Peyer's patch (tissue), 4 donors: ENCODE measurements at places on chromosomes 3 and 15. TPM values are rescaled to one million over a fixed set of nuclear protein-coding genes. Genes with fewer than 3 reads are reported as not detected.
A peak's percentile ranks its signal among the peaks of the same experiment; 100 is the strongest.

DNA sequence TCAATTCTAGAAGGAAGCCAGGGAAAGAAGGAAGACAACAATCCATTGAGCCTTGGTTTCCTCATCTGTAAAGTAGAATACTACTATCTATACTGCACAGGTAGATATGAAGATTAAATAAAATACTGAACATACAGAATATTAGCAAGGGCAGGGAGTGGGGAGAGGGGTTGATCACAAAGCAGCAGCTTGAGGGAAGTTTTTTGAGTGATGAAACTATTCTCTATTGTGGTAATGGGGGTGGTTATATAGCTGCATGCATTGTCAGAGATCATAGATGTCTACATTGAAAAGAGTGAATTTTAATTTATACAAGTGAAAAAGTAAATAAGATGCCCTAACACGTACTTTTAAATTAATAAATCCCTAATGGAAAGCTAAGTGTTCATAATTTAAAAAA, 242.6 kb upstream of the LRTM1 start:
- H3K36me3 ChIP-seq = no peaks in the 10 kb centered on the region
- H3K27ac ChIP-seq = no peak overlapping the region
- H3K4me3 ChIP-seq = no peak overlapping the region
- H3K4me1 ChIP-seq = no peaks in the 10 kb centered on the region

Gene C3orf80
- not detected for total RNA-seq

GRCh38 chr3:85821130-85821756, 862.5 kb downstream of the CADM2 start:
- no peaks in the 10 kb centered on the region for H3K27me3 ChIP-seq
- H3K4me3 ChIP-seq = no peak overlapping the region
- DNase-seq = no peak
- H3K4me1 ChIP-seq = no peaks in the 10 kb centered on the region

GRCh38 chr15:72133211-72133610, 15.0 kb downstream of the SENP8 start:
- no peak for DNase-seq
- H3K27me3 ChIP-seq = no peaks in the 10 kb centered on the region
- H3K4me1 ChIP-seq = no peaks in the 10 kb centered on the region
- H3K27ac ChIP-seq = no peak overlapping the region
- no peaks in the 10 kb centered on the region for H3K36me3 ChIP-seq

DNA sequence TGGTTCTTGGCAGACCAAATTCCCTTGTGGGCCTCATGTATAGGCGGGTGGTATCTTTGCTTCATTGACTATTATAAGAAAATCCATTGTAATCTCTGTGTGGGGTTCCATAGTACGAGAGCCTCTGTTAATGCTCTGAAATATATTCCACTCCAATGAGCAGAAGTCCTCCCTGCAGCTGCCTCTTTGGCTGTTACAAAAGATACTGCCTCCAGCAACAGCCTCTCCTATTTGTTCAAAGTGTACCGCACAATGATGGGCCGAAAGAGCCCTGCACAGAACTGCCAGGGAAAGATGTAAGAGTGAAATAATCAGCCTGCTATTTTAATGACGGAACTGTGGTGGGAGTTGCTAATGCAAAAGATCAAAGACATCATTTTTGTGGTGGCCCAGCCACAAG, 48.9 kb downstream of the GRK7 start:
- no peak overlapping the region for H3K4me3 ChIP-seq
- H3K27ac ChIP-seq = no peak overlapping the region
- DNase-seq = no peak
- H3K4me1 ChIP-seq = no peaks in the 10 kb centered on the region

- H3K27me3 ChIP-seq = no peaks in the 10 kb centered on the region
- peaks cover 49% of the 10 kb centered on the region for H3K4me1 ChIP-seq
- peak overlapping the region; percentile 80 for H3K27ac ChIP-seq
- H3K4me3 ChIP-seq = peak overlapping the region; percentile 80
Observed at GRCh38 chr3:52053307-52054304, 2.8 kb downstream of the DUSP7 start.

- no peak for DNase-seq
- peaks cover 3% of the 10 kb centered on the region for H3K4me1 ChIP-seq
- no peaks in the 10 kb centered on the region for H3K36me3 ChIP-seq
- H3K27me3 ChIP-seq = no peaks in the 10 kb centered on the region
- H3K4me3 ChIP-seq = peak overlapping the region; percentile 57
Observed at GRCh38 chr15:40358471-40359353, 693 bp downstream of the DISP2 start.

Gene SAMD7
- not detected for total RNA-seq

GRCh38 chr3:186365202-186365974, 3.4 kb upstream of the DGKG start:
- H3K4me3 ChIP-seq = no peak overlapping the region
- DNase-seq = no peak
- H3K27ac ChIP-seq = no peak overlapping the region
- no peaks in the 10 kb centered on the region for H3K36me3 ChIP-seq
- no peaks in the 10 kb centered on the region for H3K27me3 ChIP-seq
- H3K4me1 ChIP-seq = peaks cover 5% of the 10 kb centered on the region

DNA sequence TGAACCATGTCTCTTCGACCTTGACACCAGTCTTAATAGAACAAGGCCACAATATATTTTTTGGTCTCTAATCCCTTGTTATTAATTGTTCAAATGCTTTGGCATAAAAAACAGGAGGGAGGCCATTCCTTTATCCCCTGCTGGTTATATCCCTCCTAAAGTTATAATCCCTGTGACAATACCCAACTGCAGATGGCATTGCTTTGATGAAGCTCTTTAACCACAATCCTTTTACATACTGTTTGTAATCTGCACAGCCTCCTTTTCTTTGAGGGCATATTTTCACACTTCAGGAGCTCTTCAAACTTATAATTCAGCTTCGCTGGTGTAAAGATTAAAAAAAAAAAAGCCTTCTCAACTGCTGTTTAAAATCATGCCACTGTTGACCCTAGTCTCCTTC, 919.0 kb downstream of the EPHA3 start:
- DNase-seq = no peak
- H3K4me3 ChIP-seq = no peak overlapping the region
- H3K27ac ChIP-seq = no peak overlapping the region

Gene ARPIN
- total RNA-seq = 20.6 TPM

- no peaks in the 10 kb centered on the region for H3K27me3 ChIP-seq
- no peaks in the 10 kb centered on the region for H3K4me1 ChIP-seq
- no peak overlapping the region for H3K27ac ChIP-seq
- no peak overlapping the region for H3K4me3 ChIP-seq
- H3K36me3 ChIP-seq = no peaks in the 10 kb centered on the region
Observed at GRCh38 chr15:69731081-69731330, 278.4 kb downstream of the RPLP1 start.

- no peak overlapping the region for H3K4me3 ChIP-seq
- no peak for DNase-seq
- no peaks in the 10 kb centered on the region for H3K4me1 ChIP-seq
- H3K27ac ChIP-seq = no peak overlapping the region
- H3K36me3 ChIP-seq = no peaks in the 10 kb centered on the region
Observed at GRCh38 chr3:129106866-129107565, 14.6 kb downstream of the RAB43 start.

Gene ISLR
- 6.3 TPM for total RNA-seq

DNA sequence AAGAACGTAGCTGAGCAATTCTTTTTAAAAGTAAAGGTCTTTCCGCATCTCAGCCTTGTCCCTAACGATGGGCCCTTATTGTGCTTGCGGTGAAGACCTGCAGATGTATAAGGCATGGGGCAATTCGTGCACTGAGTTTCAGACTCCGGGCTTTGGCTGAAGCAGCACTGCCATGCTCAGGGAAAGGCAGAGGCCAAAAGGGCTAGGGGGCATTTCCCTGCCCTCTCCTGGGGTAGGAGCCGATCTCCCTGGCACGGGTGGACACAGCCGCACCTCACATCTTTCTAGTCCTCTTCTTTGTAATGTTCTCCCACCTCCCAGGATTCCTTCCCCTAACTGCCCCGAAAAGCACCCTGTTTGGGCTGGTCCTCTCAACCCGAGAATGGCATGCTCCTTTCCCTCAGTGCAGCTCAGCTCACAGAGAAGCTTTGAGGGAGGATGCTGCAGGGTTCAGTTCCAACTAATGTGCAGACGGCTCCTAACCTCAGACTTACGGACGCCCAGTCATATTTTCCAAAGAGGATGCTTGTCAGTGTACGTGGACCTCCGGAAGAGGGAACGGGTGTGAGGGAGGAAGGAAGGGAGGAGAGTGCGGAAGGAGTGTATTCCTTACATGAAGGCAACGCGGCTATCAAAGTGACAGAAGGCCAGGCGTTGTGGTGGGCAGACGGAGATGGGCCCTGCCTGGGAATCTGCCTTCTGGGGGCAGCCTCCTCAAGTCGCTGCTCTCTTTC, 61.2 kb downstream of the SYNM start:
- H3K4me1 ChIP-seq = no peaks in the 10 kb centered on the region
- no peaks in the 10 kb centered on the region for H3K36me3 ChIP-seq
- H3K27ac ChIP-seq = peak overlapping the region; percentile 87
- H3K27me3 ChIP-seq = no peaks in the 10 kb centered on the region
- DNase-seq = no peak
- H3K4me3 ChIP-seq = no peak overlapping the region

- no peaks in the 10 kb centered on the region for H3K36me3 ChIP-seq
- H3K27me3 ChIP-seq = no peaks in the 10 kb centered on the region
- no peak overlapping the region for H3K4me3 ChIP-seq
- H3K4me1 ChIP-seq = no peaks in the 10 kb centered on the region
- H3K27ac ChIP-seq = no peak overlapping the region
Observed at GRCh38 chr3:23966328-23966727, 21.2 kb downstream of the NR1D2 start.

DNA sequence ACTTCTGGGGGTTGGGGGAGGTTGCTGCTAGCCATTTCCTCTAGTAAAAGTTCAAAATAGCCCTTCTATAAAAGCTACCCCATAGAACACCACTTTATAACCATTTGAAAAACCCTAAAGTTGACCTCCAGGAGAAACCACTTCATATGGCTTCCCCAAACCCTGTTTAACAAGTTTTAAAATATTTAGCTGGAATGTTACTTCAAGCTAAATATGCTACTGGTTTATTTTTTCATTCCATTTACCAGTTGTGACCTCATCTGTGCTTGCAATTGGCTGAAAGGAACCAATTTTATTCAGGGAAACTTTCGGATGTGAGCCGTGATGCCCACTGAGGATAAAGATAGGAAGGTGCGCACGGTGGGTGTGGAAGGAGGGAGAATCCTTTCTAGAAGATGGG, 221.3 kb downstream of the SUCLG2 start:
- H3K27ac ChIP-seq = no peak overlapping the region
- H3K4me3 ChIP-seq = no peak overlapping the region
- no peaks in the 10 kb centered on the region for H3K36me3 ChIP-seq
- no peaks in the 10 kb centered on the region for H3K27me3 ChIP-seq
- no peak for DNase-seq

Gene TM6SF1
- not detected for total RNA-seq

- DNase-seq = no peak
- H3K27me3 ChIP-seq = no peaks in the 10 kb centered on the region
Observed at GRCh38 chr3:51735039-51735438, 28.2 kb downstream of the GRM2 start.

Gene ZKSCAN7
- total RNA-seq = 4.7 TPM

Gene XIRP1
- total RNA-seq = not detected
